ENCODE measurements at places on chromosomes 3 and 15. TPM values are rescaled to one million over a fixed set of nuclear protein-coding genes. Genes with fewer than 3 reads are reported as not detected.

Gene SERPINI2
- total RNA-seq: not detected

Gene DGKG
- 0.15 TPM for total RNA-seq

Gene TRIM71
- 21.8 TPM for total RNA-seq

Gene C3orf52
- total RNA-seq: 15.4 TPM

Gene SUCNR1
- 0.11 TPM for total RNA-seq

Gene SPINK8
- not detected for total RNA-seq

- no peak overlapping the region for H3K4me3 ChIP-seq
- H3K27ac ChIP-seq: no peak overlapping the region
- no peak for DNase-seq
- H3K36me3 ChIP-seq: no peaks in the 10 kb centered on the region
These were observed 29.2 kb downstream of the MITF start for GRCh38 chr3:69768438-69768837.

DNA sequence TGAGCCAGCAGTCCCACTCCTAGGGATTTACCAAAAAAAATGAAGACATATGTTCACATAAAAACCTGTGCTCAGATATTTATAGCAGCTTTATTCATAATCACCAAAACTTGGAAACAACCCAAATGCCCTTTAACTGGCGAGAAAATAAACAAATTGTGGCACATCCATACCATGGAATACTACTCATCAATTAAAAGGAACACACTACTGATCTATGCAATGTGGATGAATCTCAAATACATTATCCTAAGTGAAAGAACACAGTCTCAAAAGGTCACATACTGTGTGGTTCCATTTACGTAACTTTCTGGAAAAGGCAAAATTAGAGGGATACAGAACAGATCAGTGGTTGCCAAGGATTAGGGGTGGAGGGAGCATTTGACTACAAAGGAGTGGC is 394.5 kb downstream of the SHQ1 start:
- H3K36me3 ChIP-seq: no peaks in the 10 kb centered on the region
- H3K4me1 ChIP-seq: no peaks in the 10 kb centered on the region
- no peak for DNase-seq
- peaks cover 3% of the 10 kb centered on the region for H3K27me3 ChIP-seq
- no peak overlapping the region for H3K4me3 ChIP-seq

DNA sequence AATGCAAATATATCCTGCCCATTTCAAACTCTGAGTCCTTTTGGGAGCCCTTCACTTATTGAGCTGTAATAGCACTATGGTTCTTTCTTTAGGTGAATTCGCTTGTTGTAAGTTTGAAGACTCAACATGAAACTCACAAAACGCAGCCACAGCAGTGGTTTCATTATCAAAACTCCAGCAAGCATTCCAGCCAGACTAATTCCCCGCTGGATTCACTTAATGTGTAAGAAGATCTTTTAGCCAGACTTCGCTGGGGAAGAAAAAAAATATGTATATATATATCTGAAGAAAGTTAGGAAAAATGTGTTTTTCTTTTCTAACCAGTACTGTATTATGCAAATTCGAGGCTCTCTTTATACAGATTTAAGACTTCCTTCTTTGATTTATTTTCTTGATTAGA is 241.1 kb downstream of the WNT5A start:
- H3K27ac ChIP-seq: no peak overlapping the region
- no peaks in the 10 kb centered on the region for H3K4me1 ChIP-seq
- H3K36me3 ChIP-seq: no peaks in the 10 kb centered on the region

- no peaks in the 10 kb centered on the region for H3K27me3 ChIP-seq
- H3K36me3 ChIP-seq: no peaks in the 10 kb centered on the region
- H3K27ac ChIP-seq: peak overlapping the region; percentile 60
- peaks cover 10% of the 10 kb centered on the region for H3K4me1 ChIP-seq
- no peak for DNase-seq
- H3K4me3 ChIP-seq: no peak overlapping the region
These were observed 118.4 kb upstream of the ROBO1 start for GRCh38 chr3:79886204-79886603.

DNA sequence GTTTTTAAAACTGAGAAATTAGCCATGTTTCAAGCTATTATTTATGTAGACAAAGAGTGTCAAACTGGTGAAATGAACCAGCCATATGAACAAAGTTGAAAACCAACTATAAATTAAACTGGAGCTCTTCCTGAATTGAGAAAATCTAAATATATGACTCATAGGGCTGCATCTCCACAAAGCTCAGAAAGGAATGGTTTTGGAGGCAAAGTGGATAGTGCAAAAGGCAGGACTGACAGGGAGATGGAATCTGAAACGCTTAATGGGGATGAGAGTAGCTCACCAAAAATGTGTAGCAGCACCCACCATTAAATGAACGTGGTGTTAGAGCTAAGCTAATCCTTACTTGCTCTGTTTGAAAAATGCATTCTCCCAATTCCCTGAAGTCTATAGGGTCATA is 1066.0 kb downstream of the AGBL1 start:
- H3K4me3 ChIP-seq: no peak overlapping the region
- no peaks in the 10 kb centered on the region for H3K27me3 ChIP-seq
- no peaks in the 10 kb centered on the region for H3K4me1 ChIP-seq
- no peak overlapping the region for H3K27ac ChIP-seq
- no peaks in the 10 kb centered on the region for H3K36me3 ChIP-seq

DNA sequence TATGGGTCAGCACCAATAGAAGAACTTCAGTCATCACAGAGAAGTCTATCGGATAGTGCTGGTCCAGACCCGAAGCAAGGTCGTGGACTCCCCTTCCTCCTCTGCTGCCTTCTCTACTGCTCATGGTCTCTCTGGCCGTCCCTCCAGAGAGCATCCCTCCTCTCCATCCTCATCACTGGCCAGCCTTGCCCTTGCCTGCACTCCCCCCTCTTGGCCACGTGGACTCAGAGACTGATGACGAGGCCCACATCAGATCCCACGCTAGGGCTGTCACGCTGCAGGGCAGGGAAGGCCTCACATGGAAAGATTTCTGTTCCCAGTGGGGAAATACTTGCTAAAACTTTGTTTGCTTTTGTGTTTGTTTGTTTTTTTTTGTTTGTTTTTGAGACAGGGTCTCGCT is 35.3 kb downstream of the IGDCC3 start:
- H3K27me3 ChIP-seq: no peaks in the 10 kb centered on the region
- peaks cover 8% of the 10 kb centered on the region for H3K4me1 ChIP-seq
- no peak overlapping the region for H3K4me3 ChIP-seq
- H3K27ac ChIP-seq: no peak overlapping the region

DNA sequence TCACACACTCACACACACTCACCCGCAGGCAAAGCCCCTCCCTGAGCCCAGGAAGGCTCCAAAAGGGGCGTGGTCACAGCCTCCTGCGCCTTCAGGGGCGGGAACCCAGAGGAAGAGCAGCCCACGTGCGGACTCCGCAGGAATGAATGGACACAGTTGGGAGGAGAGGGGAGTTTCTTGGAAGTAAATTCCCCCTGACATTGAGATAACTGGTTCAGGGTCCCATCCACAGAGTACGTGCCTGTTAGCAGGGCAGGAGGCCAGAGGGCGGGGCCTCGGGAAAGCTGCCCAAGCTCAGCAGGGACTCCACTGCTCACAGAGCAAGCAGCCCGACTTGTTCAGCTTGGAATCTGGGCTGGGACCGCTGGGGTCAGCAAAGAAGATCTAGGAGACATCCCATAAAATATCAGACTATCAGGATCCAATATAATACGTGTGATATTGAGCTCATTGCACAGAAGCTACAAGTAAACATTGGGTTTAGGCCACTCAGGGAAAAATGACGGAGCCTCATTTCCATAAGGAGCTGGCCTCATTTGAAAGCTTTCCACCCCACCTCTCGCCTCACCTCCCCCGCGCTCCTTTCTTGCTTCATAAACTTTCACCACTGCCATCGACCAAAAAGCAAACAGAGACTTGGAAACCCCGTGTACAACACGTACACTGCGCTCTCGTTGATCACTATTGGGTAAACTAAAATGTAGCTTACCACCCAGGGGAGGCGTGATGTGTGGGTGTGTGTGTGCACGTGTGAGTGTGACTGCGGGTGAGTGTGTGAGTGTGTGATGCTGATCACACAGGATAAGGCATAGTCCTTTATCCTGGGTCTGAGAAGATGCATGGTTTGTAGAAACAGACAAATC is 36.0 kb downstream of the TM2D3 start:
- H3K27me3 ChIP-seq: no peaks in the 10 kb centered on the region
- peak overlapping the region; percentile 36 for H3K27ac ChIP-seq
- H3K4me3 ChIP-seq: no peak overlapping the region
- H3K4me1 ChIP-seq: peaks cover 49% of the 10 kb centered on the region
- H3K36me3 ChIP-seq: no peaks in the 10 kb centered on the region

- peaks cover 27% of the 10 kb centered on the region for H3K36me3 ChIP-seq
- no peak overlapping the region for H3K27ac ChIP-seq
- H3K27me3 ChIP-seq: no peaks in the 10 kb centered on the region
- DNase-seq: no peak
These were observed 1153.3 kb downstream of the ROBO1 start for GRCh38 chr3:78614486-78614885.

- H3K27ac ChIP-seq: no peak overlapping the region
- peaks cover 14% of the 10 kb centered on the region for H3K4me1 ChIP-seq
- no peak overlapping the region for H3K4me3 ChIP-seq
- H3K36me3 ChIP-seq: no peaks in the 10 kb centered on the region
- no peak for DNase-seq
These were observed 220.3 kb downstream of the ATP8B4 start for GRCh38 chr15:49898575-49899283.

DNA sequence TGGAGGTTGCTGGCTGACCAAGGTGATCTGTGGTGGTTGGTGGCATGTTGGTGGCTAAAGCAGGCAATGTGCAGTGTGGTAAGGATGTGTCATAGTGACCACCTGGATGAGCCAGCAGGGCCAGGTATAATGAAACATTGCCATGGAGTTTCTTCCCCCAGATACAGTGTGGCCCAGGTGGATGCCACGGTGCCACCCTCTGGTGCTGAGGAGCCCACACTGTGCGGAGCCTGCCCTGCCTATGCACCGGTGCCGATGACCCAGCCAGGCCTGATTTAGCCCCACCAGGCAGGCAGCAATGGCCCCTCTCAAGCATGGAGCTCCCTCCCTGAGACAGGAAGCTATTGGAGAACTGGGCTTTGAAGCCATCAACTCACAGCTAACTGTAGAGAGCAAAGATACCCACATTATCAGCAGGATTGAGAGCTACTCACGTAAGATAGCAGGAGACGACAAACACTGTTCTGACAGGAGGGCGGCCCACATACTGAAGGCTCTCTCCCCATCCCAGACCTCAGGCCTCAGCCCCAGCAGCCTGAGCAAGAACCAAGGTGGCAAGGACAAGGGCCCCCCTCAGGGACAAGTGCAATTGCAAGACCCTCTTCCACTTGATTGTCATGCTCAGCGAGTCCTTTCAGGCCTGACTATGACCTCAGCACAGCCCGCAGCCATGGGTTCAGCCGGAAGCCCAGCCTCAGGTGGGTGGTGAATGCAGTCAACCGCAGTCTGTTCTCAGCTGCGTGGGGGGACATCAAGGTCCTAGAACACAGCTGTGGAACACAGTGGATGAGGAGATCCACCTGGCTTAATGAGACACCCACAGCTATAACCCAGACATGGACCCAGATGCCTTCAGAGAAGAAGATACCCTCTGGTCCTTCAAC is 82.8 kb upstream of the CDV3 start:
- DNase-seq: no peak
- peak overlapping the region; percentile 40 for H3K27ac ChIP-seq
- H3K36me3 ChIP-seq: no peaks in the 10 kb centered on the region
- H3K27me3 ChIP-seq: no peaks in the 10 kb centered on the region

- H3K4me1 ChIP-seq: peaks cover 4% of the 10 kb centered on the region
- no peak overlapping the region for H3K4me3 ChIP-seq
- H3K27me3 ChIP-seq: no peaks in the 10 kb centered on the region
- no peak for DNase-seq
These were observed 190.7 kb downstream of the LSAMP start for GRCh38 chr3:116254541-116254940.

GRCh38 chr3:39531665-39532064 is 64.2 kb downstream of the MOBP start:
- no peaks in the 10 kb centered on the region for H3K27me3 ChIP-seq
- no peak overlapping the region for H3K4me3 ChIP-seq
- no peak for DNase-seq
- no peak overlapping the region for H3K27ac ChIP-seq
- H3K4me1 ChIP-seq: no peaks in the 10 kb centered on the region
- no peaks in the 10 kb centered on the region for H3K36me3 ChIP-seq

- peak; percentile 42 for DNase-seq
- no peak within 1 kb of the TSS for H3K27ac ChIP-seq
- no peaks in the 10 kb centered on the region for H3K36me3 ChIP-seq
- H3K4me3 ChIP-seq: peak within 1 kb of the TSS; percentile 37
- H3K27me3 ChIP-seq: no peaks in the 10 kb centered on the region
- H3K4me1 ChIP-seq: no peaks in the 10 kb centered on the region
These were observed at the start of gene PLSCR2 for GRCh38 chr3:146469150-146470017. Gene PLSCR2 (minus strand): TSS chr3:146469561. CDS start chr3:146459904, 9,657 bp downstream.
